HCEC 1CT (cell line): ENCODE measurements at places on chromosomes 11 and 22.

GRCh38 chr22:48313175-48313830 lies 1514.4 kb downstream of the BRD1 start:
- DNase-seq, result no peak

DNA sequence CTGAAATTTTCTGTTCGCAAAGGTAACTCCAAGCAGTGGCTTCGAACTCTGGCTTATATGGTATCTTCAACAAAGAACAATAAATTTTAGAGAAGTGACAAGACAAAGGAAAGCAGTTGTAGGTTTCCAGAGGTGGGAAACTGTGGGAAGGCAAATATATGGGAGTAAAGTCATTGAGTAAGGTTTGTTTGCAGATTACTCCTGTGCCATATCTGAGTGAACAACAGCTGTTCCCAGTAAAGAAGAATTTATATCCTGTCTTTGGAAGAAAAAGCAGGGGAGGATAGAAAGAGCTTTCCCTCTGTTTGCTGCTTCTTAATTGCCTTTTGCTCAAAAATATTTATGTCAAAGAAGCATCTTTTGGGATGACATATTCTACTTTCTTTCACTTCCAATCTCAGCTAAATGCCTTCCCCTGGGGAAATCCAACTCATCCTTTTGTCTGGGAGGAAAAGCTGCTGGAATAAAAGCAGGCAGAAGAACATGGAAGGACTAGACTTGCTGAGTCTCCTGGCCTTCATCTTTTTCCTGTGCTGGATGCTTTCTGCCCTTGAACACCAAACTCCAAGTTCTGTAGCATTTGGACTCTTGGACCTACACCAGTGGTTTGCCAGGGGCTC lies 10.4 kb upstream of the RCN1 start:
- no peak for DNase-seq

DNA sequence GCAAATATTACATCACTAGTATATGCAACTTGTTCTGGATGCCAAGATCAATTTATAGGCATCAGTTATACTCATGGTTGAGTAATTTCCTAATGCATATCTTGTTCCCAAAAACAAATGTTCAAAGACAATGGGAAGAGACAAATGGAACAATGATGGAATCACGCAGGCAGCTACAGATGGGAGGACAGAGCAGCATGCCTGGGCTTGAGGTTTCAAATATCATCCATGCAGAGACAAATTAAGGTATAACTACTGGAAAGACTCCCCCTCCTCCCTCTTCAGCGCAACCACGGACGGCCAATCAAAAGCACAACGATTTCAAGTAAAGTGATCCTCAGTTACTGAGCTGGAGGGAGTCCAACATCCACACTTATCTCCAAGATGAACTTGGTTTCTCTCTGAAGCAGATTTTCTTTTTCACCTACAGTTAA lies 106.8 kb downstream of the CCDC83 start:
- DNase-seq, result no peak

GRCh38 chr22:31605851-31606585 lies 56.0 kb downstream of the PISD start:
- no peak for DNase-seq

- DNase-seq, result no peak
Measured at GRCh38 chr11:4076774-4077173, 17.8 kb upstream of the RRM1 start.

DNA sequence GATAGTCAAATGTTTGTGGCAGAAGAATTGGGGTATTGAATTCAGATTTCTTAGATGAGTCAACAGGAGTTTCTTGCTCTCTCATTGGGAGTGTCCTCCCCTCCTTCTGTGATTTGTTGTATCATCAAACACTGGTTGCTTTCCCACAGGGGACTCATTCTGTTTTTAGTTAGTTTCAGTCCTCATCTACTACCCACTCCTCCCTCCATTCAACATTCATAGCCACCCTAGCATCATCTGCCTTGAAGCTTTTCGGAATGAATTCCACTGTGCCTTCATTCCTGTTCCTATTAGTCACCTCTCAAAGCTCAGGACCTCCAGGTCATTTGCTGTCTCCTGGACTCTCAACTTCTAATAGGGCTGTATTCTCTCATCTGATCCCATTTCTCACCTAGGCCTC lies 31.5 kb upstream of the RAB38 start:
- peak; percentile 3 for DNase-seq

GRCh38 chr11:14107050-14107430 lies 144.5 kb downstream of the SPON1 start:
- DNase-seq, result no peak

DNA sequence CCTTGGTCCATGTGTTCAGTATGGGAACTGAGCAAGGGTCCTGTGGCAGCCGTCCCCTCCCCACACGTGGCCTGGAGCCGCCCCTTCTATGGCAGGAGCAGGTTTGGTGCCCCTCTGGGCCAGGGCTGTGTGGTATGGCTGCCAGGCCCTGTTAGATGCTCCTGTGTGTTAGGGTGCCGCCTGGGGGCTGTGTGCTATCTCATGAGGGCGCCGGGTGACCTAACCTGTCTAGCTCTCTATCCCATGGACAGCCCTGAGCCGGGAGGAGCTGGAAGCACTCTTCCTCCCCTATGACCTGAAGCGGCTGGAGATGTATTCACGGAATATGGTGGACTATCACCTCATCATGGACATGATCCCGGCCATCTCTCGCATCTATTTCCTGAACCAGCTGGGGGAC lies 34.7 kb downstream of the NAT10 start:
- no peak for DNase-seq

GRCh38 chr11:92211576-92212167 lies 12.9 kb upstream of the FAT3 start:
- peak; percentile 15 for DNase-seq

DNA sequence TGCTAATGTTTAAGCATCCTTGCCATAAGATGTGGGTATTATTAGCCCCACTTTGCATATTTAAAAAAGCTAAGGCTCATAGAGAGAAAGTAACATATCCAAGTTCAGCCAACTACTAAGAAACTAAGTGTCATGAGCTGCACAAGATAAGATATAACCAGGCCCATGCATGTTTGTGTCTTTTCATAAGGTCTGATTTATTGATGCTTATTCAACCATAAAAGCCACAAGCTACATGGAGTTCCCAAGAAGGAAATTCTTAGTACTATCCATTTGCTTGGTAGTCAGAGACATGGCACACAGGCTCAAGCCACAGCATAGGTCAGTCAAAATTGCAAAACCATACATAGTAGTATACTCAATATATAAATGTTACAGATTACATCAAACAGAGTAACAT lies 488.5 kb downstream of the SOX6 start:
- no peak for DNase-seq

- DNase-seq, result peak; percentile 11
Measured at GRCh38 chr11:1931341-1932104, 12.0 kb downstream of the TNNT3 start.
